ENCODE measurements at places on chromosomes 6 and 20.

DNA sequence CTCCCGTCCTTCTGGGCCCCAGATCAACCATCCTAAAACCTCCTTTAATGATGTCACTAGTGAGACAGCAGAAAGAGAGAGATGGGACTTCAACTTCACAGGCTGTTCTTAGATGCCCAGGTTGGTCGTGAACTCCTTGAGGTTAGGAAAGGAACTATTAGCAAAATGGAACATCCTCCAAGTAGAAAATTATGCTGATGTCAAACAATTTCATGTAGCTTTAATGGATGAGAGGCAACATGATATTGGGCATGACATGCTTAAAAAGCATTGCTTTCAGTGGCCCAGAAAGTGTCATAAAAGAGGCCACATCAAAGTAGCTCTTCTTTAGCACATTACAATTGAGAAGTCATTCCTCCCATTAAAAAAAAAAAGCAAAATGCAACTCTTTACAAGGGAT is 248.1 kb downstream of the PTPRT start:
- DNase-seq: no peak

DNA sequence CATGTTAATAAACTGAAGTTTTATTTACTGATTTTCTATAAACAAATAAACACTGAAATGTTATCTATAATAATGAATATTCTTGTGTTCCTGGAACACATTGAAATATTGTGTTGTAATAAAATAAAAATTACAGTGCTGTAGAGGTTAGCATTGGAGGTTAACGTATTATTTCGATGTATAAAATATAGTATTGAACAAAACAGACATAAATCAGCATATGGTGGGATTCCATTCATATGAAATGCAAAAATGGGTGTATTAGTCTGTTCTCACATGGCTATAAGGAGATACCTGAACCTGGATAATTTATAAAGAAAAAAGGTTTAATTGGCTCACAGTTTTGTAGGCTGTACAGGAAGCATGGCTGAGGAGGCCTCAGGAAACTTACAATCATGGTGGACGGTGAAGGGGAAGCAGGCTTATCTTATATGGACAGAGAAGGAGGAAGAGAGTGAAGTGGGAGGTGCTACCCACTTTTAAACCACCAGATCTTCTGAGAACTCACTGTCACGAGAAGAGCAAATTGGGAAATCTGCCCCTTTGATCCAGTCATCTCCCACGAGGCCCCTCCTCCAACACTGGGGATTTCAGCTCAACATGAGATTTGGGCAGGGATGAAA is 24.6 kb upstream of the BMP6 start:
- no peak for DNase-seq

DNA sequence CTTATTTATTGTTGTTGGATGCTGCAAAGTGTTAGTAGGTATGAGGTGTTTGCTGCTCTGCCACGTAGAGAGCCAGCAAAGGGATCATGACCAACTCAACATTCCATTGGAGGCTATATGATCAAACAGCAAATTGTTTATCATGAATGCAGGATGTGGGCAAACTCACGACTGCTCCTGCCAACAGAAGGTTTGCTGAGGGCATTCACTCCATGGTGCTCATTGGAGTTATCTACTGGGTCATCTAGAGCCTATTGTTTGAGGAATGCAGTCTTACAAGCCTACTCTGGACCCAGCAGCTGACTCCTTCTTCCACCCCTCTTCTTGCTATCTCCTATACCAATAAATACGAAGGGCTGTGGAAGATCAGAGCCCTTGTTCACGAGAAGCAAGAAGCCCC is 12.1 kb downstream of the MICB start:
- DNase-seq: no peak

DNA sequence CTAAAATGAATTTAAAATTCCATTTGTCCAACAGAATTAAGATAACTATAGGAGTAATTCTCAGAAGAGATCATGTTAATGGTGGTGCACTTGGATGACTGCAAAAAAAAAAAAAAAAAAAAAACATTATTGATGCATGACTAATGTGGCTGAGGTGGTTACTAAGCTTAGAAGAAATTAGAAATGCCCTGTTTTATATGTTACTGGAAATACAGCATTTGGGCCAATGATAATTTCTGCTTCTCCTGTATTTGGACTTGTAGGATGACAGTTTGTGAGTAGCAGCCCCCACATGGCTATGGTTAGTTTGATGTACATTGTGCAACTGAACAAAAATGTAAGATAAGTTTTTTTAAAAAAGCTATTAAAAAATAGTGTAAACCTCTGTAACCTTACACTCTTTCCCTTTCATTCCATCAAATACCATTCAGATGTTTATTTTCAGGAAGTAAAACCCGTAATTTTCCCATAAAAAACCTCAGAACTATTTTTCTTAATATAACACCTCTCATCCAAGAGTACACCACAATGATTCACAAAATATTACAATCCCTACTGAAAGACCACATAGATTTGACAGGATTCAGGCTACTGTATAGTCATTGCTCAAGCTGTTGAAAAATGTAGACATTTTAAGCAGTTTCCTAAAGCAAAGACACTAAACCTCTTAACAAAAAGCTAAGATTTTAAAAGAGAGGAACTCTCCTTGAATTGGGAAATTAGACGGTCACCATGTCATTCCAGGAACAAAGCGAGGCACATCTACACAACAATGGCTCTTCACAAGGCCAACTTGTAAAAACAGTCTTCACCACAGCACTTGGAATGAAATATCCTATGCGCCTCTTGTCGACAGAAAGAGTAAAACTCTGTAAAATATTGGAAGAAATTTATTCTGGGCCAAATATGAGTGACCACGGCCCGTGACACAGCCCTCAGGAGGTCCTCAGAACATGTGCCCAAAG is 83.0 kb downstream of the WDR27 start:
- DNase-seq: no peak

DNA sequence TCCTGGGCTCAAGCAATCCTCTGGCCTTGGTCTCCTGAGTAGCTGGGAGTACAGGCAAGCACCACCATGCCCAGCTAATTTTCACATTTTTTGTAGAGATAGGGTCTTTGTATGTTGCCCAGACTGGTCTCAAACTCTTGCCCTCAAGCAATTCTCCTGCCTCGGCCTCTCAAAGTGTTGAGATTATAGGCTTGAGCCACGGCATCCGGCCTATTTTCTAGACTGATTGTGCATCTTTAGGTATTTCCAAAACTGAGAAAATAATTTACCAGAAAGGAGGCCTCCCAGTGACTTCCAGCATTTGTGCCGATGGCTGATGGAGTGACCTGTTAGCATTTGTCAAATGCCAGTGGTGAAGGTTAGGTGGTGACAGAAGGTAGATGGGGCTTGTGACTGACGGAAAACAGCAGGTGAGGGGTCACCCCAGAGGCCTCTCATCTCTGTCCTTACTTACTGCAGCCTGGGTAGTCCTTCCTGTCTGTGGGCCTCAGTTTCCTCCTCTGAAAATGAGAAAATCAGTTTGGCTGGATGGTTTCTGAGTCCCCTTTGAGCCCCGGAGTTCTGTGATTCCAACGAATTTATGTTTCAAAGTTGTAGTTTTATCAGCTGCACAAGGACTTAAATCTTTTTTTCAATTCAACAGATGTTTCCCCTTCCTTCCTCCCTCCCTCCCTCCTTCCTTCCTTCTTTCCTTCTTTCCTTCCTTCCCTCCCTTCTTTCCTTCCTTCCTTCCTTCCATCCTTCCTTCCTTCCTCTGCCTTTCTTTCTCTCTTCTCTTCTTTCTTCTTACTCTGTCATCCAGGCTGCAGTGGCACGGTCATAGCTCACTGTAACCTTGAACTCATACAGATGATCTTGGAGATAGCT is 53.5 kb downstream of the TGM2 start:
- no peak for DNase-seq

DNA sequence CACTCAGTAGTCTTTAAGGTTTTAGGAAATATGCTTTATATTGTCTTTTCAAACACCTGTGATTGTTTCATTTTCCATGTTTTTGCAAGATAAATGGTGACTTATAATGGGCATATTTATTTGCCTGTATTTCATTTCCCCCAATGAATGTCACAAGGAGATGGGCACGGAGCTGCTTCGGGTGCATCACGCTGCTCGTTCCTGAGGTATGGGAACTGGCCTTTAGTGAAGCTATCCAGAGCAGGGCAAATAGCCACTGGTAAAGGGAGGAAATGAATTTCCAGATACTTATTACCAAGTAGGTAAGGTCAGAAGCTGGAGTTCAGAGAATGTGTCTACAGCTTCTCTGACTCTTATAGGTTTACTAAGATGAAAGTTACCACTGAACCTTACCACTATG is 3.7 kb downstream of the POU3F2 start:
- no peak for DNase-seq

- no peak for DNase-seq
Observed at GRCh38 chr6:44061375-44062104, 65.7 kb downstream of the MRPL14 start.

DNA sequence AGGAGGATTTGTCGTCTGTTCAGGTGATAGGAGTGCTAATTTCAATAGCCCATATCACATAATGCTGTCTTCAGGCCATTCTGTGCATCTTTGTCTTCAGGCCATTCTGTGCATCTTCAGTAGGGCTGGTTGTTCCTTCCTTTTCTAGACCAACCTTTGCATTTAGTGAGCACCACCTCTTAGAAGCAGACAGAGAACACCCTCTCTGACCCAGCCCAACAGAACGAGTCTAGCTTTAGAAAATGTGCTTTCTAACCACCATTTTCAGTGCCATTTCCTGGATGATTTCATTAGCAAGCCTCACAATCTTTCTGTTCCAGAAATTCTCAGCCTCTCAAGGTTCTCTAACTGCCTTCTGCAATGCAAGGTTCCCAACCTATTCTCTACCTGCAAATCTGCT is 215.3 kb upstream of the KCNQ5 start:
- DNase-seq: no peak

- DNase-seq: no peak
Observed at GRCh38 chr20:58256842-58257241, 28.4 kb upstream of the ANKRD60 start.

- no peak for DNase-seq
Observed at GRCh38 chr6:116402108-116402937, 31.6 kb downstream of the DSE start.

DNA sequence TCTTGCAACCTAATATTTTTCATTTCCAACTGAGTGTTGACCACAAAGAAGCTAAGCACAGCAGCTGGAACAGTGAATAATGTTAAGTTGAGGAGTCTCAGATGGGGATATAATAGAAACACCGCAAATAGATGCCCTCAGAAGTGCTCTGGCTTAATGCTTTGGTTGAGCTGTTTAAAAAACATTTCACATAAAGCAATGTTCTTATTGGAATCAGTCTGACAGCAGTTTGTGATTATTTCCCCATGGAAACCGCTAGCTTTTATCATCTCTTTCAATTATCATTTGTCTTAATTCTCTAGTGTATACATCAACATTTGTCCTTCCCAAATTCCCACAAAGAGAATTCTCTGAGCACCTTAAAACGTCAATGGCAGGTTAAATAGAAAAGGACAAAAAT is 30.8 kb downstream of the METTL24 start:
- DNase-seq: no peak

DNA sequence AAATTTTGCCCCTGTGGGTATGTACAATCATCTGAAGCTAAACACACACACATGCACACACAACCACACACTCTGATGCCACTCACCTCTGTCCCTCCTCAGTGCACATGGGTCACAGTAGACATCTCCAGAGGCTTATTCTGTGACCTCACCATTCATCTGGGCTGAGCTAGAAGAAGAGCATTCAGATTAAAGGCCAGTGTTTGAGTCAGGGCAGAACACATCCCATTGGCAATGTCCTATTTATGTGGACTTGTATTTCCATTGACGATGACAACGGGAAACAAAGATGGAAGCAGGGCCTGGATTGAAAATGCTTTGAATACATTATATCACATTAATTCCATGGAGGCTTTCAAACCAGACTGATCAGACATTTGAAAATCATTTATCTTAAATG is 26.8 kb upstream of the SLC22A23 start:
- DNase-seq: no peak

- DNase-seq: peak; percentile 79
Observed at GRCh38 chr20:59087829-59088433, 45.3 kb upstream of the PRELID3B start.

- DNase-seq: no peak
Observed at GRCh38 chr6:23783901-23784300, 342.1 kb upstream of the NRSN1 start.

DNA sequence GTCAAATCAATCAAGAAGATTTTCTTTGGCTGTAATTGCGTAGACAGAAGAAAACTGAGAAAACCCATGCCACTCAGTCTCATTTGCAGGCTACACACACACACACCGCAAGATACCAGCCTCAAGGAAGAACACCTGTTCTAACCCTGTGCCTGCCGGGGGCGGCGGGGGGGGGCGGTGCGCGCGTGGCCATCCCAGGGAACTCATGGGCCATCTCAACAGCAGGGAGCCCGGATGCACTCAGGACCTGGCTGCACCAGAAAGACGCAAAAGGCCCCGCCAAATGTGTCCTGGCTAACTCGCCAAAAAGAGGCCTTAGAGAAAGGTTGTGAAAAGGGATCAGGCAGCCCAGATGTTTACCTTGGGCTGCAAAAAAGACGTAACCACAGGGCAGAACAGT is 2.1 kb downstream of the B3GAT2 start:
- DNase-seq: no peak

- peak; percentile 17 for DNase-seq
Observed at GRCh38 chr20:37898233-37899104, 4.5 kb upstream of the VSTM2L start.

GRCh38 chr6:2739335-2739734 is 11.4 kb downstream of the MYLK4 start:
- peak; percentile 25 for DNase-seq

DNA sequence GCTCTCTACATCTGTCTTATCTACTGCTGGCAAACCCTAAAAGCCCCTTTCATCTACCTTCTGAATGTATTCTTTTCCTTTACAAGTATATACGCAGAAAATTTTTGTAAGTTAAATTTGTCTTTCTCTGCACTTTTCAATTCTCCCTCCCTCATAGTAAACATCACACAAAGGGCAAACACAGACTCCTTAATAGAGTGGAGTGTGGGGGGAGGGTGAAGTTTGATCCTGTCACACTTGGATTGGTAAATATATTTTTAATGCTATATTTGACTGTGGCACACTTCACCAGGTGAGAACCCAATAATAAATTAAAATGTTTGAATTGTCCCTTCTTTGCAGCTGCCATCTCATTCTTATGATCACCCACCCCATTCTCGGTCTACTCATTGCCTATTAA is 33.2 kb upstream of the PAQR8 start:
- no peak for DNase-seq

DNA sequence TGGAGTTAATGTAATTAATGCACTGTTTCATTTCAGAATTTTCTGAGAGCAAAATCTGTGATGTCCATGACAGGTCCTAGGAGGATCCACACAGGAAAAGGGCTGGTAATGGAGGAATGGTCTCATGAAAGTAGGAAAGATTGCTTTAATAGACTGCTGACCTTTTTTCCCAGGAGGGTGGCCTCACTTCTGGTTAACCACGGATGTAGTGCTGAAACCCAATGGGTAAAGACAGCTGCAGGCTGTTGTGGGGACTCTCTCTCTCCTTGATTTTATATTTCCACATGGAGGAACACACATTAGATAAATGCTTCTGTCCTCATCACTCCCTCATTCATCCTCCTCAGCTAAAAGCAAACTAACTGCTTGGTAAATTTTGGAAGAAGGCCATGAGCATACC is 23.6 kb upstream of the RIPOR2 start:
- DNase-seq: no peak
